ENCODE measurements at places on chromosomes 4 and X. TPM values are rescaled to one million over a fixed set of nuclear protein-coding genes. Genes with fewer than 3 reads are reported as not detected.

- DNase-seq = no peak
These were observed 67.0 kb downstream of the DDX53 start for GRCh38 chrX:23066588-23067281.

DNA sequence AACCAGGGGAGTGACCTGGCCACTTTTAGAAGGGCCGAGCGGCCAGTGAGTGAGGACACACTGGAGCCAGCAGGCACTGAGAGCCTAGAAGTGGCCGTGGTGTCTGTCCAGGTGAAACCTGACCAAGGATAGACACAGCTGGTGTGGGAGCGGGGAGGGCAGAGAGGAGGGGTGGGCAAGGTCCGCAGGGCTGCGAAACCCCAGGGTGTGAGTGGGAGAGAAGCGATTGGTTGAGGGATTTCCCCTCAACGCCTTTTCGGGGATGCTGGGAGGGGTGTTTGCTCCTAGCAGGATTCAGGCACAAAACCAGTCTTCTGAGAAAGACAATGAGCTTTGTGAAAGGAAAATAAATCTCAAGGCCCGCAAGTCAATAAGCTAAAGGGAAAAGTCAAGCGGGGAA, 33.2 kb upstream of the ARSD start:
- peak; percentile 36 for DNase-seq

DNA sequence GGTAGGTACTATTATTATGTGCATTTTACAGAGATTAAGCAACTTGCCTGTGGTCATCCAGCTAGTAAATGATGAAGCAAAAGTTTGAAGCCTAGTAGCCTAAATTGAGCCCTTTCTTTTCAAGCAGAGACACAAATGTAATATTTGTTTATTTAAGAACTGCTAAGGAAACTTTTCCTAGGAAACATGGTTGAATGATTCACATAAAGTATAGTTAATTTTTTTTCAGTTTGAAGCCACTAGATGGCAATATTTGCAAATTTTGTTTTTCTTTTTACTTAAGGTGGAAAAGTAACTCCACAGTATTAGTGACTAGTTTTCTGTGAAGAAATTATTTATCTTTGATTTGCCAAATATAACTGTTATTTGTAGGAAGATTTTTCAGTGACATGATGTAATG, 52.8 kb upstream of the ANKRD17 start:
- DNase-seq = no peak

GRCh38 chrX:112731793-112732192, 52.1 kb upstream of the LHFPL1 start:
- no peak for DNase-seq

DNA sequence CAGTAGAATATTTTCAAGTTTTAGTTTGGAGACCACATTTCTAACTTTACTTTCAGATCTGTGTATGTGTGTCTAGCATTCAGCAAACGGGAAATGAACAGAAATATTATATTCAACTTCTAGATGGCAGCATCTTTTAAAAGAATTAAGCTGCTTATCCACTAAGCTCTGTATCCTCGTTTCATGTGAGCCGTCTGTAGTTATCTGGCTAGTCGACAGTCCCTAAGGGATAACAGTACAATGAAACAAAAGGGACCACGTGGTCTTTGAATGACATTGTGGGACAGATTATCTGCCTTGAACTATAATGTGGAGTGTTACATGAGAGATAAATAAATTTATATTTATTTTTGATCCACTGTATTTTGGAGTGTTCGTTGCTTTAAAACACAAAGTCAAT, 35.8 kb upstream of the PRSS12 start:
- DNase-seq = no peak

DNA sequence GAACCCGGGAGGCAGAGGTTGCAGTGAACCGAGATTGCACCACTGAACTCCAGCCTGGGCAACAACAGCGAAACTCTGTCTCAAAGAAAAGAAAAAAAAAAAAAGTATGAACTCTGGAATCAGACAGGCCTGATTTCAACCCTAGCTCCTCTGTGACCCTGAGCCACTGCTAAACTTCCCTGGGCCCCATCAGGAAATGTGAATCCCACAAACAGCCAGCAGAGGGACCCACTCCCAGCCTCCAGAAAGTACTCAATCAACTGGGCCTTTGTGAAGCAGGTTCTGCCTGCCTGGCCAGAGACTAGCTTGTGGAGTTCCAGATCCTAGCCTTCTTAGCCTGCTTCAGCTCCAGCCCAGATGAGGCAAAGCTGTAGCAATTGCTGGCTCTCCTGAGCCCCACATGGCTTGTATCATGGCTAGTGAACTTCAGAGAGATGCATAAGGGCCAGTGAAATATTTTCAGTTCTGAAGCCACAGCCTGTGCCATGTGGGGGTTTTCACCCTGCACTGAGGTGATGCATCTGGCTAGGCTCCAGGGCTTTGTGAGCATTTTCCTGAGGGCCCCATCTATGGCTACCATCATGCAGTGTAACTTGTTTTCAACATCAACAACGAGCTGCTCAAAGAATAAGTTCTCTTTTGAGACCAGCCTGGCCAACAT, 7.2 kb upstream of the IDS start:
- no peak for DNase-seq

GRCh38 chr4:8836664-8837171, 34.9 kb downstream of the HMX1 start:
- no peak for DNase-seq

DNA sequence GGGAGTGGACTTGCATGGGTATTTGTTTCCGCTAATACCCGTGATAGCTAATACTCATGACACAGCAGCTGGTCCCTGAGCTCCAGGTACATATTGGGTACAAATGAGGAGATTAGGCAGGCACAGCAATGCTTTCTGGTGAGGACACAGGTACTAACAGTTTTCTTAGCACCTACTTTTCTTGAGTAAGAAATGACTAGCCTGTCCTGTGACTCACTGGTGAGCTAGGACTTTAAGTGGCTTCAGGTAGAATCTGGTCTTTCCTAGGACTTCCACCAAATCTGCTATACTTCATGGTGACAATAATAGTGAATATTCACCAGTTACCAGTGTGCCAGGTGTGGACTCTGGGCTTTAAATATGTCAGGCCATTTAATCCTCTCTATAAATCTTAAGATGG, 407.4 kb upstream of the NR3C2 start:
- no peak for DNase-seq

GRCh38 chr4:6658597-6659075, 18.2 kb downstream of the MRFAP1 start:
- DNase-seq = no peak

GRCh38 chrX:74924449-74925224, 615 bp downstream of the NEXMIF start:
- DNase-seq = peak; percentile 38

DNA sequence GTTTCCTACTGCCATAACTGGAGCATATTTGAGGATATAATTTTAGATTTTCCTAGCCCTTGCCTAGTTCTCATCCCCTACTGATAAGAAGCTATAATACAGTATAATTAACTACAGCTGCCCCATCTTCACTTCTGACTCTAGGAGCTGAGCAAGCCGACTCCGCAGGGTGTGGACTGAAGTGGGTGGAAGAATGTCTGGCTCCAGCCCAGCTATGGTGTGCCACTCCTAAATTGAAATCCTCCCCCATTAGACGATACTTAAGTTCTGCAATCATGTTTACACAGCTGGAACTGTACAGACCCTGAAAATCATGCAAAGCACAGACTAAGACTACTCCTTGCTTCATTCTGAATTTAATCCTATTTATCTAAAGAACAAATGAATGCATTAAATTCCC, 93.1 kb downstream of the PCDH19 start:
- no peak for DNase-seq

DNA sequence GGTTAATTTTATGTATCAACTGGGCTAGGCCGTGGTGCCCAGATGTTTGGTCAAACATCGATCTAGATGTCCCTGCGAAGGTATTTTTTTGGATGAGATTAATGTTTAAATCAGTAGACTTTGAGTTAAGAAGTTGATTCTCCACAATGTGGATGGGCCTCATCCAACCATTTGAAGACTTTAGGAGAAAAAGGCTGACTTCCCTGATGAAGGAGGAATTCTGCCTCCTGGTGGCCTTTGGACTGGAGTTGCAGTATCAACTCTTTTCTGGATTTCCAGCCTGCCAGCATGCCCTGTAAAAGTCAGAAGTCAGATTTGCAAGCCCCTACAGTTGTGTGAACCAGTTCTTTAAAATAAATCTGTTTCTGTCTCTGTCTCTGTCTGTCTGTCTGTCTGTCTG, 91.4 kb downstream of the STK32B start:
- DNase-seq = peak; percentile 9

GRCh38 chr4:84677995-84678394, 95.1 kb downstream of the CDS1 start:
- DNase-seq = no peak

- DNase-seq = no peak
These were observed 74.9 kb downstream of the NSG1 start for GRCh38 chr4:4461850-4462249.

The MTMR8 gene
- 9.2 TPM for total RNA-seq

The SLC7A11 gene
- total RNA-seq = 4.1 TPM

The NDNF gene
- total RNA-seq = 14.0 TPM

The ZC4H2 gene
- 10.2 TPM for total RNA-seq

All from left colon (tissue), 2 donors.